H1 (cell line): ENCODE measurements at places on chromosomes 1 and 21.

- H3K36me3 ChIP-seq: no peaks in the 10 kb centered on the region
- H3K27me3 ChIP-seq: no peaks in the 10 kb centered on the region
- H3K4me1 ChIP-seq: peaks cover 3% of the 10 kb centered on the region; the same call in 1 of the 2 replicates
- DNase-seq: no peak
Observed at GRCh38 chr21:41562101-41563000, 54.4 kb upstream of the TMPRSS2 start.

DNA sequence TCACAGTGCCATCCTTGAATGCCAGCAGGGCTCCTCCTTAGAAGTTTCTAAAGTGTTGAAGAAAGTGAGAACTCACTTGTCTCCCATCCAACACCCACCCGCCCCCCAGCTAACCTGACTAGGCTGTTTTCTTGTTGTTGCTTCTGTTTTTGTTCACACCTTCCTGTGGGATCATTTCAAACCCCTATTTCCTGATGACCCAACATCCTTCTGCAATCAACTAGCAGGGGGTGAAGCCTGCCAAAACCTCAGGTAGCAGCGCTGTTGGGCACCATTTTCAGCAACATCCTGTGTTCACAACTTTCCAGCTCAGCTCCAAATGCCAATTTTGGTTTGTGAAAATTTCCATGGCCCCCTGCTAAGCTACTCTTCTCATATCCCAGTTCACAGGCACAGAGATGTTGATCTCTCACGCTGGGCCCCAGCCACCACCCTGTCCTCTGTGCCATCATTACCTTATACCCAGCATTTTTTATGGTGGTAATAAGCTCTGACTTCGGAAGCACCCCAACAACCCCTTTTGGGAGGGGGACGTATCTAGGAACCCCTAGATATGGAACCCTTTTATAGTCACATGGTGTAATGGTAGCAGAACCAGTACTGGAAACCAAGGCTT lies 41.4 kb downstream of the CDC7 start:
- no peak for DNase-seq
- no peaks in the 10 kb centered on the region for H3K27me3 ChIP-seq
- no peak overlapping the region for H3K4me3 ChIP-seq
- H3K4me1 ChIP-seq: no peaks in the 10 kb centered on the region

GRCh38 chr1:232568331-232568852 lies 61.5 kb downstream of the SIPA1L2 start:
- no peak for DNase-seq
- no peak overlapping the region for H3K27ac ChIP-seq
- H3K4me3 ChIP-seq: no peak overlapping the region
- no peaks in the 10 kb centered on the region for H3K27me3 ChIP-seq
- no peaks in the 10 kb centered on the region for H3K4me1 ChIP-seq

GRCh38 chr1:53390261-53390660 lies 62.4 kb upstream of the LRP8 start:
- no peak overlapping the region for H3K4me3 ChIP-seq
- H3K27ac ChIP-seq: no peak overlapping the region
- H3K36me3 ChIP-seq: no peaks in the 10 kb centered on the region; the same call in 1 of the 2 replicates
- H3K4me1 ChIP-seq: peaks cover 2% of the 10 kb centered on the region; the same call in 1 of the 2 replicates
- DNase-seq: no peak
- H3K27me3 ChIP-seq: no peaks in the 10 kb centered on the region

DNA sequence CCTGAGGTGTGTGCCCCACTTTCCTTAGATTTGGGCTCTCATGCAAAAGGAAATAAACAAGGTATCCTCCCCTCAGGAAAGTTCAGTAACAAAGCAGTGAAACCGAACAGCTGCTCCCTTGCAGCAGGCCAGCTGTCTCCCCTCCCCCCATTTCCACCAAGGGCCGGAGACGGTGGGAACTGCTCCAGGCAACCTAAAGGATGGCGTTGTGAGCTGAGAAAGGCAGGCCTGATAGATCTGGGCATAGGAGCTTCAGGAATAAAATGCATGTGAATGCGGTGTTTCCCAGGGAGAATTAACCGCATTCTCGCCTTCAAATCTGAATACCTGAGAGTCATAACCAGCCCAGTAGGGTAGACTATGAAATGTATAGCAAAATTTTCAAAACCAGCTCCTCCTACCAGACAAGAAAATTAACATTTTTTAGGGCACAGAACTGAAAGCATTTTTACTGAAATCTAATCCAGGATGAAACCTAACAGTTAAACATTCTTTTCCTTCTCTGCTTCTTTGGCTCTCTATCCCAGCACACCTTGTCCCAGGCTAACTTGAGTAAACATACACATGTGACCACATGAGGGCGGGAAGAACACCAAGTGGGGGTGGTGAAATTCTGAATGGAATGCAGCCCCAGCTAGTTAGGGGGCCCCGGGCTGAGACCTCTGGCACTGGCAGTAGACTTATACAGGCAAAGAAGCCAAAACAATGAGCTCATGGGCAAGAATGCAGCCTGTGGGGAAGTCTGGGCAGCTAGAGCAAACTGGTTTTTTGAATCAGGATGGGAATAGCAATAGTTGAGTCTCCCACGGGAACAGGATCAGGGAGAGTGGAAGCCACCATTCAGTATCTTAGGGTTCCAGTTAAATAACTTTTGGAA lies 11.5 kb downstream of the MCL1 start:
- H3K4me3 ChIP-seq: peak overlapping the region; percentile 45
- peaks cover 23% of the 10 kb centered on the region for H3K4me1 ChIP-seq
- H3K36me3 ChIP-seq: no peaks in the 10 kb centered on the region
- H3K27me3 ChIP-seq: no peaks in the 10 kb centered on the region
- DNase-seq: peak; percentile 88

DNA sequence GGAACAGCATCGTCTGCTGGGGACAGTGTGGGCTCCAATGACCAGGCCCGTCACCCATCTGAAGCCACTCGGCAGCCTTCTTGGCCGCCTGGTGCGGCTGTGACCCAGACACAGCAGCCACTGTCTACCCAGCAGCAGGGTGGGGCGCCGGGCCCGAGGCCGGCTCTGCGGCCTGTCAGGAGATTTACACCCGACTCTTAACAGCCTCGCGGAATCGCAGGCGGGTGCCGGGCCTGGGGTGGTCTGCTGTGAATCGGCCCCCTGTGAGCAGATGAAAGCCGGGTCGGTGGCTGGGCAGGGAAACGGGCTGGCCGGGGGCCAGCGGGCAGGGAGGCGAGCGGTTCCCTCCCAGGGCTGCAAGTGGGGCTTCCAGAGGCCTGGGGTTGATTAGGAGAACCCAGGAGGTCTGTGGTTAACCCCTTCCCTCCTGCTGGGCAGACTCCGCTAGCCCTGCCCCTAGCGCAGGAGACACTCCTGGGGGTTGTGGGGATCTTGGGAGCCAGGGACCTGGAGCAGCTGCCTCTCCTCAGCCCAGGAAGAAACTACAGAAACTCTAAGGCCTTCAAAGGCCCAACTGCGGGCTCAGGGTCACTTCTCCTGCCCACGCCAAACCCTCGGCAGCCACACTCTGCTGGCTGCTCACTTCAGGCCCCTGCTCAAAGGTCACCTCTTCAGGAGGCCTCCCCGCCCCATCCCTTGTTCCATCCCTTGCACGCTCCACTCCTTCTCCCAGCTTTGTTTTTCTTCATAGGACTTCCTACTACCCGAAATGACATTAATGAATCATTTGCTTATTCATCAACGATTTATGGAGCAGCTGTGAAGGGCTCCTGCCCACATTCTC lies 15.6 kb downstream of the RUNX3 start:
- no peak overlapping the region for H3K27ac ChIP-seq
- H3K36me3 ChIP-seq: no peaks in the 10 kb centered on the region
- H3K4me3 ChIP-seq: no peak overlapping the region
- no peaks in the 10 kb centered on the region for H3K27me3 ChIP-seq
- H3K4me1 ChIP-seq: peaks cover 4% of the 10 kb centered on the region
- DNase-seq: no peak

GRCh38 chr1:168379104-168379860 lies 98.6 kb downstream of the TBX19 start:
- H3K36me3 ChIP-seq: no peaks in the 10 kb centered on the region
- H3K27ac ChIP-seq: no peak overlapping the region
- H3K27me3 ChIP-seq: no peaks in the 10 kb centered on the region

DNA sequence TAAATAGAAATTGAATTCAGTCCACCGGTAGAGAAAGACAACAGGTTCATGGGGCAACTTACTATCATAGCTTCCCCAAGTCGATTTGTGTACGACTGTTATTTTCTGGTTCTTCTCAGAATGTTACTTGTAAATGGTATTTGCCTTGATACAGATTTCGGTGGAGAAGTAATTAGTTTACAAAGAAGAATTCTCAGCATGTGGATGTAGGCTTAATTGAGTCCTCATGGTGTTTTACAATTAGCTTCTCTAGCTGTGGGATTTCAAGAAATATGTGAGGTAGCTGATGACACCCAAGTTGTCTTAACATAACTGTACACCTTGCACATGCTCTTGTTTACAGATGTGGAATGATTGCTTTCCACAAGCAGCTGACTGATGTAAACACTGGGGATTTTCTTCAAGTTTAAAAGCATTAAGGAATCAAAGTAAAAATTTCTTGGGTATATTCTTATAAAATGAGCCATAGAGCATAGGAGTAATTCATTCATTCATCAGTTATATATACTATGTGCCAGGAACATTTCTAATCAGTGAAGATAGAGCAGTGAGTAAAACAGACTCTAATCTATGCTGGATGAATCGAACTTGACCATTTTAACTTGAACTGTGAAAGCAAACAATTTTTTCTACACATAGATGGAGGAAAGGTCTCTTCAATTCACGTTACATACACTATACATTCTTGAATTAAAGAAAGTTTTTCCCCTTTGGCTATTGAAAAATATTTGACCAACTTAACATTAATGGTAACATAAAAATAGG lies 1.4 kb downstream of the MACO1 start:
- H3K36me3 ChIP-seq: no peaks in the 10 kb centered on the region
- no peak overlapping the region for H3K27ac ChIP-seq
- H3K4me3 ChIP-seq: peak overlapping the region; percentile 90
- H3K27me3 ChIP-seq: no peaks in the 10 kb centered on the region; the same call in 1 of the 2 replicates

DNA sequence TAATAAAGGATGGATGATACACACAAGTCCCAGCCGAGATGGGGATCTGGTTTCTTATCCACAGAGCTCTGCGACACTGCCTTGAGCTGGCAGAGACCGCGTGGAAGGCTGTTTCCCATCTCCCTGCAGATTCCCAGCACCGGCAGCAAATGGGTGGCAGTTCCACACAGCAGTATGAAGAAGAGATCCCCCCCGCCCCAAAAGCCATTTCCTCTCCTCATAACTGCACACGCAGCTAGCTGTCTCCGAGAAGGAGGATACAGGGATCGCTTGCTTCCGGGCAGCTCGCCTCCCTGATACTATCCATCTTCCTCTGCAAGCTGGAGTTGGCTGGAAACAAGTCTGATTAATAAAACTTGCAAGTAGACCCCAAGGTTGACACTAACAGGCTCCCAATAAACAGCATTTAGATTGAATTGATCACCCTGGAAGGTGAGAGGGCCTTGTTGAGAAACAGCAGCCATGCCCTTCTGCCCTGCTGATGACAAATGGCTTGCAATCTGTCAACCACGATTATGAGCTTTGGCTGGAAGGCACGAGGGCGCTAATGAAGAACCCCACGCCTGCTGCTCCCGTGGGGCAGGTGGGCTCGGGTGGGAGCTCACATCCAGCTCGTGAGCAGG lies 642.3 kb downstream of the AJAP1 start:
- no peak overlapping the region for H3K4me3 ChIP-seq
- no peaks in the 10 kb centered on the region for H3K36me3 ChIP-seq
- no peaks in the 10 kb centered on the region for H3K4me1 ChIP-seq
- no peak overlapping the region for H3K27ac ChIP-seq
- H3K27me3 ChIP-seq: no peaks in the 10 kb centered on the region
- no peak for DNase-seq

GRCh38 chr1:203098445-203098844 lies 12.6 kb upstream of the MYOG start:
- no peaks in the 10 kb centered on the region for H3K4me1 ChIP-seq
- DNase-seq: peak; percentile 28
- no peaks in the 10 kb centered on the region for H3K27me3 ChIP-seq
- no peak overlapping the region for H3K27ac ChIP-seq

GRCh38 chr1:192407206-192407605 lies 90.4 kb downstream of the RGS21 start:
- no peaks in the 10 kb centered on the region for H3K36me3 ChIP-seq
- H3K27me3 ChIP-seq: no peaks in the 10 kb centered on the region
- DNase-seq: no peak
- no peak overlapping the region for H3K27ac ChIP-seq

DNA sequence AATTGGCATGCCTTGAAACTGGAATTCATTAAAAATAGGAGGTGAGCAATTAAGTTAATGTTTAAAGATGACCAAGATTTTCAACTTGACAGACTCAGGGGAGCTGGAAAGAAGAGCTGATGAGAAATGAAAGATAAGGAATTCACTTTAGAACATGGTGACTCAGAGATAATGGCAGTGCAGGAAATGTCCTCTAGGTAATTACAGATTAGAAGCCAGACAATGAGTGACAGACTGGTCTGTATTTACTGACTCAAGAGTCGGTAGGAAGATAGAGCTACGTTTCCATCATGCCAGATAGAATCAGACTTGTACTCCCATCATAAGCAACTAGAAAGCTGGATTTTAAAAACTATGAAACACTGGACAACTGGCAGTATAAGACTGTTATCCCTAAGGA lies 151.6 kb downstream of the AJAP1 start:
- H3K4me3 ChIP-seq: no peak overlapping the region
- no peaks in the 10 kb centered on the region for H3K4me1 ChIP-seq
- no peaks in the 10 kb centered on the region for H3K27me3 ChIP-seq
- DNase-seq: no peak
- H3K27ac ChIP-seq: no peak overlapping the region

DNA sequence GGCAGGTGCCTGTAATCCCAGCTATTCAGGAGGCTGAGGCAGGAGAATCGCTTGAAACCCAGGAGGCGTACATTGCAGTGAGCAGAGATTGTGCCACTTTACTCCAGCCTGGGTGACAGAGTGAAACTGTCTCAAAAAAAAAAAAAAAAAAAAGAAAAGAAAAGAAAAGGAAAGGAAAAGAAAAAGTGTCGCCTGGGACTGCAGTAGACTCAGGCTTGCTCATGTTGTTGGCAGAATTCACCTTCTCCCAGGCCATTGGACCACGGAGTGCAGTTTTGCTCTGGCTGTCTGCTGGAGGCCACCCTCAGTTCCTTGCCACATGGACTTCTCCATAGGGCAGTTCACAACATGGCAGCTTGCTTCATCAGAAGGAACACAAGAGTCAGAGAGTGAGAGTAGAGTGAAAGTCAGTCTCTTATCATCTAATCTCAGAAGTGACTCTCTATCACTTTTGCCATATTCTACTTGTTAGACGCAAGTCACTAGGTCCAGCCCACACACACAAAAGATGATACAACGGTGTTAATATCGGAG lies 29.2 kb downstream of the BCAS2 start:
- no peaks in the 10 kb centered on the region for H3K36me3 ChIP-seq
- no peaks in the 10 kb centered on the region for H3K4me1 ChIP-seq
- no peak overlapping the region for H3K4me3 ChIP-seq

DNA sequence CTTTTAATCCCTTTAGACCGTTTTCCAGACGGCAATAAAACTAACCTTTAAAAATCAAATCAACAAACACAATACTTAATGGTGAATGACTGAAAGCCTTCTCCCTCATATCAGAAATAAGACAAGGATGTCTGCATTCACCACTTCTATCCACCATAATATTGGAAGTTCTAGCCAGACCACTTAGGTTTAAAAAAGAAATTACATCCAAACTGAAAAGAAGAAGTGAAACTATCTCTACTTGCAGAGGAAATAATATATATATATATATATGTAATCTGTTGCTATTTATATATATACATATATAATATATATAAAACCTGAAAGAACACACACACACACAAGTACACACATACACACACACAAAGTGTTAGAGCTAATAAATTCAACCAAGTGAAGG lies 100.4 kb downstream of the BRINP3 start:
- H3K36me3 ChIP-seq: no peaks in the 10 kb centered on the region
- H3K4me1 ChIP-seq: no peaks in the 10 kb centered on the region
- no peak overlapping the region for H3K27ac ChIP-seq
- DNase-seq: no peak
- no peak overlapping the region for H3K4me3 ChIP-seq
